Vagina (tissue), 2 donors: ENCODE measurements at places on chromosomes 16 and 17. TPM values are rescaled to one million over a fixed set of nuclear protein-coding genes. Genes with fewer than 3 reads are reported as not detected.

CCDC57 gene
- 26.5 TPM for total RNA-seq

CNGB1 gene
- total RNA-seq, result not detected

CA7 gene
- total RNA-seq, result not detected

WBP2 gene
- 54.3 TPM for total RNA-seq

NHLRC4 gene
- 0.74 TPM for total RNA-seq

SCNN1G gene
- total RNA-seq, result 26.5 TPM

CHST6 gene
- total RNA-seq, result 0.25 TPM

RAMP2 gene
- 27.3 TPM for total RNA-seq

DNA sequence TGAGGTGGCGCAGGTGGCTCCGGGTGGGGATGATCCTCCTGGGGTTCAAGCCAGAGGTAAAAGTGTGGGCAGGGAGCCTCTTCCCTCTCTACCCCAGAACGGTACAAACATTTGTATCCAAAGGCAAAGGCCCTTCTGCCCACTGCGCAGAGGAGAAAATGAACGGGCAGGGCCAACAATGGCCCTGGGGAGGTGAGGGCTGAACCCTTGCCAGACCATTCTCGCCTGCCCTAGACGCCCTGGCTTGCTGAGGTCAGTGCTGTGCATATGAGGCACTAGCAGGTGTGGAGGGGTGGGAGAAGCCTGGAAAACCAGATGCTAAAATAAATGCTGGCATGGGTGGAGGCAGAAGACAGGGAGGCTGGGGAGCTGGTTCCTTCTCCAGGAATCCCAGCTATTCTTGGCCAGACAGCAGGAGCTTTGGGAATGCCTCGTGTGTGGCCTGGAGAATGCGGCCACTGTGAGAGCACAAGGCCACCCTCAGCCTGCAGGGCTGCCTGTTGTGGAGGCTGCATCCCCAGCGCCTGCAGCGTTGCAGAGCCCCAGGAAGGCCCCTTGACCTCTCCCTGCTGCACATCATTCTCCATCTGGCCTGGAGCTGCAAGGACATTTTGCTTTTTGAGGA, 4.5 kb downstream of the C17orf50 start:
- DNase-seq, result no peak
- no peaks in the 10 kb centered on the region for H3K36me3 ChIP-seq
- no peaks in the 10 kb centered on the region for H3K27me3 ChIP-seq

- peaks cover 93% of the 10 kb centered on the region for H3K4me1 ChIP-seq
- H3K36me3 ChIP-seq, result no peaks in the 10 kb centered on the region
- no peak for DNase-seq
- H3K27ac ChIP-seq, result peak overlapping the region; percentile 78
Observed at GRCh38 chr17:57938061-57938502, 17.1 kb downstream of the CUEDC1 start.

DNA sequence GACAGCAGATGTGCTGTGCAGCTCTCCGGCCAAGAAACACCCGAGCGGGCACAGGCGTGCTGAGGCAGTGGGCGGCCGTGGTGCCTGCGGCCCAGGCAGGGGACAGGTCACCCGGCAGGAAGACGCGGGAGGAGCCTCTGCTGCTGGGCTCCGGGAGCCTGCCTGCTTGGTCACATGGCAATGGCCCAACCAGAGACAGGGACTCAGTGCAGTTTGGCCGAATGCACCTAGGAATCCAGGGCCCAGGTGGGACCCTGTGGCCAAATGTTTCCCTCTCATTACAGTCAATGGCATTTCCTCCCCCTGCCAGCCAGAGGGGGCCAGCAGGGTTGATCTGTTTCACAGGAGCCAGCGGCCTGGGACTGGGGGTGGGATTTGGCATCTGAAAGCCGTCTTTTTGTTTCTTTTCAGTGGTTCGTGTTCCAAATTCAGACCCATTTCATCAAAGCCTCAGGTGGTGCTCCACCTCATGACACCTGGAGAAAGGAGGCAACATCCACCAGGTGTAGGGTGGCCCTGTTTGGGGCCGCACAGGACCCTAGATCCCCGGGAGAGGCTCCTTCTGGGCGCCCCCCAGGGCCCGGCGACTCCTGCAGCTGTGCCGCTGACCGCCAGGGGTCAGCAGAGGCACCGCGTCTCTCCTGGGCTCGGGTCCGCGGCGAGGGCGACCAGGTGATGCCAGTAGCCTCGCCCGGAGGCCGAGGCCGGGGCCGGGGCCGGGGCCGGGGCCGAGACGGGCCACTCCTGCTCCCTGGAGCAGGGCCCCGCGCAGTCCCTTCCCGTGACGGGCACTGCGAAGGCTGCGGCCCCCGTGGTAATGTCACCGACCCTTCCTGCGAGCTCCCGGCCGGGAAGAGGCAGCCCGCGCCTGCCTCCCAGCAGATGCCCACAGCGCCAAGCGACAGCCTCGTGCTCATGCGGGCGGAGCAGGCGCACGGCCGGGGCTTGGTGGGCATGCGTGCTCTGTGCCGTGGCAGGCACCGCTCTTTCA, 118.5 kb downstream of the C16orf78 start:
- no peaks in the 10 kb centered on the region for H3K27me3 ChIP-seq
- no peak for DNase-seq
- peak overlapping the region; percentile 33 for H3K4me3 ChIP-seq

GRCh38 chr16:4733211-4733742, 794 bp downstream of the ANKS3 start:
- H3K4me3 ChIP-seq, result peak overlapping the region; percentile 97
- peaks cover 10% of the 10 kb centered on the region for H3K36me3 ChIP-seq
- no peaks in the 10 kb centered on the region for H3K27me3 ChIP-seq

DNA sequence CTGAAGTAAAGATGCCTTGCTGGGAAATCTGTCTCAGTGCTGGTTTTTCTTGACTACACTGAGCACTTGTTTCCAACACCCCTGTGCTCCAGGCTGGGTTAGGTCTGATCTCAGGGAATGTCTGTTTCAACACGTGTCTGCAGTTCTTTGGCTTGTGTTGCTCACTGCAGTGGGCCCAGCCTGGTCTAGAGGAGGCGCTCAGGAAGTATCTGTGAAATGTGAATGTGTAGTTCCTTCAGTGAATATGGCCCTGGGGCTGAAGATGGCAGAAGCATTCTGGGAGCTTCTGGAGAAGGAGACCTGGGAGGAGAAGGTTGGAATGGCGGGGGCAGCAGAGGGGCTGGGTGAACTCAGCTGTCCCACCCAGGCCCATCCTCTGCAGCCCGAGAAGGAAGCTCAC, 8.1 kb upstream of the YPEL3 start:
- H3K4me1 ChIP-seq, result no peaks in the 10 kb centered on the region
- H3K36me3 ChIP-seq, result no peaks in the 10 kb centered on the region
- H3K27me3 ChIP-seq, result no peaks in the 10 kb centered on the region
- no peak overlapping the region for H3K27ac ChIP-seq

- no peak overlapping the region for H3K27ac ChIP-seq
- H3K4me1 ChIP-seq, result no peaks in the 10 kb centered on the region
- H3K27me3 ChIP-seq, result no peaks in the 10 kb centered on the region
- DNase-seq, result no peak
- no peaks in the 10 kb centered on the region for H3K36me3 ChIP-seq
Observed at GRCh38 chr17:48139944-48140343, 32.4 kb downstream of the SNX11 start.

DNA sequence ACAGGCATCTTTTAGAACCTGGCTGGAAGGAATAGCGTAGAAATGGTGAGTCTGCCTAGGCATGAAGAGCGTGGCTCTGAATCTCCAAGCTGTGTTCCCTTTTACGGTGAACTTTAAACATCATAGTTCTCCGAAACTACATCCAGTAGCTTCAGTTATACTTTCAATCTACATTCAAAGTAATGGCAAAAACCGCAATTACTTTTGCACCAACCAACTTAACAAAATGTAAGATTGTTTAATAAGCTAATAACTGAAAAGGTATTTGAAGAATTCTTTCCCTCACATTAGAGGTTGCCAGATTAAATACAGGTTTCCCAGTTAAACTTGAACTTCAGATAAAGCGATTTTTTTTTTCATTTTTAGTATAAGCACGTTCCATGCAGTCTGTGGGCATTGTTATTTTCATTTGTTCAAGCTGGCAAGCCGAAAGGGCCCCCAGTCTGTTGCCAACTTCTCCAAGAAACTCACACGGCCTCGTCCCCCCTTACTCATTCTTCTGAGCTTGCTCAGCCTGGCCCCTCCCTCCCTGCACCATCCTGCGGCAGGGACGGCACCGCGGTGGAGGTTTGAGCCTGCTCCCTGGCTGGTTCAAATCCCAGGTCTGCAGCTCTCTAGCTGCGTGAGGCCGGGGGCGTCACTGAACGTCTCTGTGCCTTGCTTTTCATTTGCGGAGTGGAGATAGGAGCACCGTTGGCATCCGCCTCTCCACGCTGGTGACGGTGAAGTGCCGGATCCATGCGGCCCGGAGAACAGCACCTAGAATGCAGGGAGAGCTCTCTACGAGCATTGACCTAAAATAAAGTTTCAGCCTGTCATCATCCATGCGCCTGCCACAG, 3.5 kb upstream of the MTHFSD start:
- no peaks in the 10 kb centered on the region for H3K36me3 ChIP-seq
- DNase-seq, result no peak
- peaks cover 2% of the 10 kb centered on the region for H3K27me3 ChIP-seq

GRCh38 chr17:1324201-1324771, 44.8 kb downstream of the TRARG1 start:
- H3K36me3 ChIP-seq, result no peaks in the 10 kb centered on the region
- DNase-seq, result no peak
- no peaks in the 10 kb centered on the region for H3K27me3 ChIP-seq
- no peak overlapping the region for H3K4me3 ChIP-seq
- H3K27ac ChIP-seq, result no peak overlapping the region

DNA sequence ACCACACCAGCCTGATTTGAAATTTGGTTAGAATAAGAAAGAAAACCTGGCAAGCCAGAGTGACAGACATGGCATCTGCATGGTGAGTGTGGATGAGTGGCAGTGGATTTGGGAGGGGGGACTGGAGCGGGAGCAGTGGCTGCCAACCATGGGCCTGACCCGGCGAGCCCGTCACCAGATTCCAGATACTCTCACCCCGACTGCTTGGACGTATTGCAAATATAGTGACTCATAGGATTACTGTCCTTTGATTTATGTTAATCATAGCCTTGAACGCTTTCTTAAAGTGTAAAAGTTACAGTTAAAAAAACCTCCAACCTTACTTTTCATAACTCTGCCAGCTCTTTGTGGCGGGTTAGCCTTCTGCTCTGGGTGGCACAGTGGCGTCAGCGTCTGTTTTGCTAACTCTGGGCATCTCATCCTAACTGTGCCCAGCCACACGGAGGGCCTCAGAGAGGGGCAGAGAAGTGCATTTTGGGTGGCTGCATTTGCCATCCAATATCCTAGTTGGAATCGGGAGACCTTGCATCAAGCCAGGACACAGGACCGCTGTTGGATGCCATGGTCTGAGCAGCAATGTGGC, 26.8 kb upstream of the FOXK2 start:
- H3K27ac ChIP-seq, result no peak overlapping the region
- peaks cover 2% of the 10 kb centered on the region for H3K36me3 ChIP-seq
- no peak overlapping the region for H3K4me3 ChIP-seq
- no peaks in the 10 kb centered on the region for H3K27me3 ChIP-seq

GRCh38 chr16:57297856-57298255, 13.4 kb upstream of the PLLP start:
- no peak for DNase-seq
- H3K4me1 ChIP-seq, result peaks cover 16% of the 10 kb centered on the region
- H3K36me3 ChIP-seq, result no peaks in the 10 kb centered on the region
- no peak overlapping the region for H3K4me3 ChIP-seq
- no peak overlapping the region for H3K27ac ChIP-seq
- no peaks in the 10 kb centered on the region for H3K27me3 ChIP-seq

DNA sequence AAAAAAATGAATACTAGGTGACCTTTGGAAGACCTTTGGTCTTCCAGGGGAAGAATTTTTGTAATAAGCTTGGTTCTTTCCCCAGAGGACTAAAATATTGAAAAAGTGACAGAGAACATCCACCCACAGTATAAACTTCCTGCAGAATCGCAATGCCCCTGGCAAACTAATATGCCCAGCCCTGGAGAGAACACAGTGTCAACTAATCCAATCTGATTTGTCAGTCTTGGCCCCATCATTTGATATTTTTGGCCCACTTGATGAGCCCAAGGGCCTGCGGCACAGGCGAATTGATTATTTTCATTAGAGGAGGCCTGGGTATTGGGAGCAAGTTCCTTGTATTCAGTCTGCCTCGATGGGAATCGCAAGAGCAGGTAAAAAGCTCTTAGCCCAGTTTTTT, 98.4 kb downstream of the MAP2K6 start:
- no peaks in the 10 kb centered on the region for H3K27me3 ChIP-seq
- no peaks in the 10 kb centered on the region for H3K36me3 ChIP-seq
- H3K27ac ChIP-seq, result no peak overlapping the region
- no peaks in the 10 kb centered on the region for H3K4me1 ChIP-seq

- no peaks in the 10 kb centered on the region for H3K27me3 ChIP-seq
- DNase-seq, result no peak
- no peak overlapping the region for H3K4me3 ChIP-seq
- H3K36me3 ChIP-seq, result no peaks in the 10 kb centered on the region
Observed at GRCh38 chr16:85602402-85603202, 10.5 kb upstream of the GSE1 start.

- H3K27me3 ChIP-seq, result no peaks in the 10 kb centered on the region
- no peak for DNase-seq
- no peak overlapping the region for H3K4me3 ChIP-seq
- no peaks in the 10 kb centered on the region for H3K36me3 ChIP-seq
- H3K4me1 ChIP-seq, result peaks cover 31% of the 10 kb centered on the region
- H3K27ac ChIP-seq, result no peak overlapping the region
Observed at GRCh38 chr17:75460295-75460694, 3.9 kb downstream of the TMEM94 start.

DNA sequence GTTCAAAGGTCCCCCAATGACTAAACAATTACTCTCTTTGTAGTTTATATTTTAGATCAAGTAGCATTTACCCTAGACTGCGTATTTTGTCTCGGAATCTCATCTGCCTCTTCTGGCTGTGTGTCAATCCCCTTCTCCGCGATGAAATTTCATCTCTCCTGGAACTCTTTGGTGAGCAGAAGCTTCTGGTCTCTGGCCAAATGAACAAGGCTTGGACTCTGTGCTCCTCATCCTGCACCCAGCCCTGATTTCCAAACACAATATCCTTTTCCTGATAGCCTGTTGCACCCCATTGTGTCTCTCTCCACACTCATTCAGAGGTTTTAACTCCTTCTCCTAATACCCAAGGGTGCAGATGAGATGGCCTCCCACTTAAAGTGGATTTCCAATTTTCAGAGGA, 609.4 kb upstream of the CDH5 start:
- no peak overlapping the region for H3K4me3 ChIP-seq
- H3K27ac ChIP-seq, result no peak overlapping the region
- H3K36me3 ChIP-seq, result no peaks in the 10 kb centered on the region

- DNase-seq, result no peak
- no peaks in the 10 kb centered on the region for H3K27me3 ChIP-seq
- no peak overlapping the region for H3K27ac ChIP-seq
- no peak overlapping the region for H3K4me3 ChIP-seq
- no peaks in the 10 kb centered on the region for H3K36me3 ChIP-seq
Observed at GRCh38 chr17:82380860-82381702, 9.5 kb downstream of the UTS2R start.
